CD4-positive, alpha-beta T cell treated with Interferon alpha-2 for 1 hour (primary cell): ENCODE measurements at places on chromosomes 13 and 19.

DNA sequence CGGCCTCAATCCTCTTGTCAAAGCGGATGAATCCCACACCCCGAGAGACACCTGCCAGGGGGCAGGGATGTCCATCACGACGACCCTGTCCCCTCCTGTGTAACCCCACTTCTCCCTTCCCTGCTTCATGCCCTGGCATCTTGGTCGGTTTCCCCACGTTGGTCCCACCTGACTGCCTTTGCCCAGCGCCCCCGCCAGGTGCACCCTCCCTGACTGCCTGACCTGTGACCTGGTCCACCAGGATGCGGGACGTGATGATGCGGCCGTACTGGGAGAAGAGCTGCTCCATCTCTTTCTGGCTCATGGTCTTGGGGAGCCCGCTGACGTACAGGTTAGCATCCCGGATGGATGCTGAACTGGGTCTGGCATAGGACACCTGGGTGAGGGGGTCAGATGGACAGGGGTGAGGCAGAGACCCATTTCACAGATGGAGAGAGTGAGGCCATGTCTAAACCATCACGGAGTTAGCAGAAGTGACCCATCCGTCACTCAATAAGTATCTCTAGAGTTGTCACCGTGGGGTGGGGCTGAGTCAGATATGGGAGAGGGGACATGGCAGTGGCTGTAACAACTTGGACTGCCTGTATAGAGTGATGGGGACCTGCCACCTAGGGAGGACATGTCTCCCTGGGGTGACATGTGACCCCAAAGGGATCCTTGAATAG is 22.5 kb downstream of the ELAVL3 start:
- no peak for DNase-seq

DNA sequence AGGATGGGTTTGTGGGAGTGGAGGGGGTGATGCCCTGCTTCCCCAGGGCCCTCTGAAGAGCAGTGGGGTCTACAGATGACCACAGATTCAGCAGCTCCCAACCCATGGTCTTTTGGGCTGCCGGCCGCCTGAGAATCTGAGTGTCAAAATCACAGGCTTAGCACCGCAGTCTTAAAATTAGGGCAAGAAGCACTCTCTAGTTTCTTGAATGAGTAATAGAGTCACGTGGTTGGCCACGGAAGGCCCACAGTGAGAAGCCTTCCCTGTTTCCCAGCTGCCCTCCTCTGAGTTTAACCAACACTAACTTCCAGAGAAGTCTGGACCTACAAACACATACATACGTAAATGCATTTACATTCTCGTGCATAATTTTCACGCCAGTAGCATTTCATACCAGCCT is 5.2 kb downstream of the PRMT1 start:
- no peak for DNase-seq

- no peak for DNase-seq
These were observed 76.0 kb downstream of the CAB39L start for GRCh38 chr13:49367640-49368422.

GRCh38 chr19:48006762-48007161 is 12.3 kb downstream of the ELSPBP1 start:
- DNase-seq: no peak

DNA sequence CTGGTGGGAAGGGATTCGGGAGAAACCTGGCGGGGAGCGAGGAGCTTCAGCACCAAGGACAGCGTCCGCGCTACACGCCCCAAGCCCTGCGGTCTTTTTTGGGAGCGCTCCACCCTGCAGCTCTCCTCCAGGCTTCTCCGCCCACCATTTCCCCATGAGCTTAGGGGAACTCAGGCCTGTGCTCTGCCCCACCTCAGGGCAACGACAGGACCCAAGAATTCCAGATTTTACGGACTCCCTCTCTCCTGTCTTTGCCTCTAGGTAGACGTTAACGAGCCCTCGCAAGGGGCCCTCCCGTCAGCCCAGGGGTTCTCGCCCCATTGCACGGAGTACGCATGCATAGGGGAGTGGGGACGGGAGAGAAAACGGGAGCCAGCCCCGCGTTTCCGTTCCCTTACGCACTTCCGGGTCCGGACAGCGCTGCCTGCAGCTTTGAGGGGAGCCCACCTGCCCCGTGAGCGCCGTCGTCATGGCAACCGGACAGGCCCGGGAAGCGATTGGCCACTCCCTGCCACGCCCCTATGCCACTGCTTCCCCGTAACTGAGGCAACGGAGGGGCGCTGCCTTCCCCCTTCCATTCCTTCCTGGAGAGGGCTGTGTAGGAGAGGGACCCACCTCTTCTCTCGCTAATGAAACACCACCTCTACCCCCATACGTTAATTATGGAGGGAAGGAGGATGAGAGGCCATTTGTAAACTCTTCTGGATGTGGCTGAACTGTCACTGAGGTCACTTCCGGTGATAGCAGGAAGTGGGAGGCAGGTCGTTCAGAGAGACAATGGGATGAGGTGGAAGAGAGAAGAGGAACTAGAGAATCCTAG is 20.8 kb downstream of the NOVA2 start:
- peak; percentile 31 for DNase-seq

- DNase-seq: no peak
These were observed 1.5 kb downstream of the TUBGCP3 start for GRCh38 chr13:112586334-112586960.

DNA sequence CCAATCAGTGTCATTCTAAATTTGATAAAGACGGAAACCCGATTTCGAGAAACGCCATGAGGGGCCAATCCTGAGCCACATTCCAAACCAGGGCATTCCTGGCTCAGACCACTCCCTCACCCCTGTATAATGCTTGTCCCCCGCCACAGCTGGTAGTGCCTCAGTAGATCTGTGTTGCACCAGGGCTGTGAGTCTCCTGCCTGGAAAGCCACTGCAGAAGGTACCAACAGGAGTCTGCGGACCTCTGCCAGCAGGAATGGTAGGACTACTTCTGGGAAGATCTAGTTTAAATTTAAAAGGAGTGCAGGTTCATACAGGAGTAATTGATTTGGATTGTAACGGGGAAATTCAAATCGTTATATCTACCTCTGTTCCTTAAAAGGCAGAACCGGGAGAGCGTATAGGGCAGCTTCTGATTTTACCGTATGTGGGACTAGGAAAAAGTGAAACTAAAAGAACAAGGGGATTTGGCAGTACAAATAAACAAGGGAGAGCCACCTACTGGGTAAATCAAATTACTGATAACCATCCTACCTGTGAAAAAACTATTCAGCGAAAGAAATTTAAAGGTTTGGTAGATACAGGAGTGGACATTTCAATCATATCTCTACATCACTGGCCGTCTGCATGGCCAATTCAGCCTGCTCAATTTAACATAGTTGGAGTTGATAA is 20.8 kb upstream of the ZNF266 start:
- no peak for DNase-seq

- no peak for DNase-seq
These were observed 841 bp upstream of the ZC3H13 start for GRCh38 chr13:46053162-46054012.

- no peak for DNase-seq
These were observed 300.7 kb downstream of the DCT start for GRCh38 chr13:94178625-94179244.

DNA sequence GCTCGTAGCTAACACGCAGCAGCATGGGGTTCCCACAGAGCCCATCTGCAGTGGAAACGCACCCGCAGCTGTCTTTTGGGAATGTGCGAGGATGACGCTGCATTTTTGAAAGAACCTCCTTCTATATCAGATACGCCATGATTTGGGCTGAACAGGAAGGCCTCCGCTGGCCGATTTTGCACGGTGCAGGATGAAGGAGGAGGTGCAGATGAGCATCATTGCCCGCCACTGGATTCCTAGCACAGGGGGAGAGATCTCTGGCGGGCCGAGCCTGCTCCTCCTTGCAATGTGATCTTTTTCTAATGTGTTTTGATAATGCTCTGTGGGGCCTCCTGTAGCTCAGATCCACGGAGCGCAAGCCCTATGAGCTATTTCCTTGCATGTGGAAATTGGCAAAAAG is 55.5 kb downstream of the EFNB2 start:
- DNase-seq: no peak

GRCh38 chr19:3012621-3013262 is 16.3 kb downstream of the TLE2 start:
- DNase-seq: no peak

GRCh38 chr13:52975969-52976368 is 52.6 kb upstream of the OLFM4 start:
- no peak for DNase-seq

DNA sequence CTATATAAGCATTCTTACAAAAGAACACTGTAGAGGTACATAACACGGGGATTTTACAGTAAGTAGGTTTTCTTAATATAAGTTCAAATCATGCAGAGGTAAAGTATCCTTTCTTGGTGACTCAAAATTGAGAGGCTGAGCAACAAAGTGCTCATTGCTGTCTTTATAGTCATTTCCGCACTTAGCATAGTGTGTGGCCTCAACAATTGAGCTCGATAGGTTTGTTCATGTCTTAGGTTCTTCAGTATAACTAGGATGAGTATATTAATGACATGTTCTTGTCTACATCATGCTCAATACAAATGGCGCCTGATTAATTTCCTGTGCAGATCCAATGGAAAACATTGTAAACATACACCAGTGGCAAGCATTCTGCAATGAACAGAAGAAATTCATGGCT is 1.4 kb downstream of the WDFY2 start:
- no peak for DNase-seq

DNA sequence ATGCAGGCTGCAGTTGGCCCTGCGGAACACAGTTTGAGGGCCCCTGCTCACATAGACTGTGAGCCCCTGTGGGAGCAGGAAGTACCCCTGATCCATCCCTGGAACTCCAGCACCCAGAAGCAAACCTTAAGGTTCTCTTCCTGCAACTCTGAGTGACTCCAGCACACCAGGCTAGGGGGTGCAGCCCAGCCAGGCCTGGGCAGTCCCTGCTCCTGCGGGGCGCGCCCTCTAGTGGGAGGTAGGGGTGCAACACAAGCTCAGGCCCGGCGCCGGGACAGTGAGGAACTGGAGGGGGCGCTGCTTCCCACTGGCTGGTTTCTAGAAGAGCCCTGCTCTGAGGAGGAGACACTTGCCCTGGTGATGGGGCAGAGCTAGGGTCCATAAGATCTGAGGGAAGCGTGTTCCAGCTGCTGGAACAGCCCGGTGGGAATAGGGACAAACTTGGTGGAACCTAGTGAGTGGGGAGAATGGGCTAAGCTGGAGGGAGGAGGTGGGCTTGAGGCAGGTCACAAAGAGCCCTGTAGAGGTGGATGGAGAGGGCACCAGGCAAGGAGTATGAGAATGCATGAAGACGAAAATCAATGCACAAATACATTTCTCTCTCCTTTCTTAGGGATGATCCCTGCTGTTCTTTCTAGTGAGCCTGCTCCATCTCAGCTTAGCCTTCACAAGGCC is 5.0 kb downstream of the ZSCAN5A start:
- DNase-seq: peak; percentile 59

DNA sequence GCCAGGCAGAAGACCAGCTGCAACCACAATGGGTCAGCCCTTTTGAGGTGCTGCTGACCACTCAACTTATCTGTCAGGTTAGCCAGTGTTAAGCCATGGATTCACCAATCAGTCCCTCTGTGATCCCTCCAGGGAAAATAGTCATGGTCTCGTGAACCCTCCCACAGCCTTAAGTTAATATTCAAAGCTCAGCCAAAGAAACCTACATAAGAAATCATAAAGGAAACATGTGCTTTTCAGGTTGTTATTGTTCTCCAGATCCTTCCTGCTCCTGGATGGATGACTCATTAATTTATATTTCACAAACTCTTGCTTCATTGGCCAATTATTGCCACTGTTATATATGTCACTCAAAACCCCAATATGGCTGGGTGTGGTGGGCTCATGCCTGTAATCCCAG is 161.9 kb downstream of the B3GLCT start:
- no peak for DNase-seq

DNA sequence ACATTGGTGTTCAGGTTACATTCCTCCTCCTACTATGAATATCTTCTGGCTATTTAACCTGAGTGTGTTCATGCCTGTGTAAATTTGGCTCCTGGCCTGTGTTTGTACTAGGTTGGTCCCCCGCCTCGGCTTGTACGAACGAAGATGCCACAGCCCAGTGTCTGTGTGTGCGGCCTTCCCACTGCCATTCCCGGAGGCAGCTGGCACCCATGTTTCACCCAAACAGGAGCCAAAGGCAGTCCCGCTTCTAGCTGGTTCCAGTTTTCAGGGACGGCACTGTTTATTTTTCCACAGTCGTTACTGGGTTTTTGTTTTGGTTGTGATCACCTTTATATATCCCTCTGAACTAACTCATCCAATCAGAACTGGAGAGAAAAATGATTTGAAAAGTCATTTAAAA is 102.5 kb upstream of the ZNF536 start:
- no peak for DNase-seq

GRCh38 chr13:84812789-84813188 is 930.5 kb upstream of the SLITRK1 start:
- DNase-seq: no peak

DNA sequence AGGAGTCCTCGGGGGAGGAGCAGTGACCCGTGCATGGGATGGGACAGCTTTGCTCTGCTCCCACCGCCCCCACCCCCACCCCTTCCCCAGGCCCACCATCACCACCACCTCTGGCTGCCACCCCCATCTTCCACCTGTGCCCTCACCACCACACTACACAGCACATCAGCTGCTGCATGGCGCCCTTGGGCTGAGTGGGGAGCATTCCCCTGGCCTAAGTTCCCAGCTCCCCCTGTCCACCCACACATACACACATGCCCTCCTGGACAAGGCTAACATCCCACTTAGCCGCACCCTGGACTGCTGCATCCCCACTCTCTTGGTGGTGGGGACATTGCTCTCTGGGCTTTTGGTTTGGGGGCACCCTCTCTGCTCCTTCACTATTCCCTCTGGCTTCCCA is 46.2 kb upstream of the SGCG start:
- DNase-seq: no peak

- no peak for DNase-seq
These were observed 115.8 kb upstream of the SPACA7 start for GRCh38 chr13:112260108-112261055.

DNA sequence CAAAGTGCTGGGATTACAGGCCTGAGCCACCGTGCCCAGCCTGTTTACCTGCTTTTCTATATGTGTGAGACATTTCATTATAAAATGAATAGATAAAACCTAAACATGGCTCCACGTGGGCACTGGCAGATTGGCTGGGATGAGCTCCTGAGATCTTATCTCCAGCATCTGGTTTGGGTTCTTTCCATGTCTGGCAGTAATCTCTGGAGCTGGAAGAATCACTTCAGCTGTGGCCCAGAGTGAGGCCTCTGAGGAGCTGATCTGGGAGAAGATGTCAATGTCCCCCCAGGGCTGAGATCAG is 5.5 kb upstream of the SULT2A1 start:
- no peak for DNase-seq
